ENCODE measurements at places on chromosomes 7 and 10. TPM values are rescaled to one million over a fixed set of nuclear protein-coding genes. Genes with fewer than 3 reads are reported as not detected.

The DRGX gene
- not detected for total RNA-seq

The ASZ1 gene
- total RNA-seq, result not detected

The GPR22 gene
- 23.0 TPM for total RNA-seq

The THNSL1 gene
- 5.3 TPM for total RNA-seq

The ATP6V1F gene
- total RNA-seq, result 101 TPM

The DNAH11 gene
- total RNA-seq, result 0.74 TPM

The GLCCI1 gene
- total RNA-seq, result 5.8 TPM

- no peak for DNase-seq
Observed at GRCh38 chr7:158821171-158822031, 7.9 kb downstream of the ESYT2 start.

GRCh38 chr7:138934861-138935260, 46.3 kb downstream of the KIAA1549 start:
- DNase-seq, result no peak

DNA sequence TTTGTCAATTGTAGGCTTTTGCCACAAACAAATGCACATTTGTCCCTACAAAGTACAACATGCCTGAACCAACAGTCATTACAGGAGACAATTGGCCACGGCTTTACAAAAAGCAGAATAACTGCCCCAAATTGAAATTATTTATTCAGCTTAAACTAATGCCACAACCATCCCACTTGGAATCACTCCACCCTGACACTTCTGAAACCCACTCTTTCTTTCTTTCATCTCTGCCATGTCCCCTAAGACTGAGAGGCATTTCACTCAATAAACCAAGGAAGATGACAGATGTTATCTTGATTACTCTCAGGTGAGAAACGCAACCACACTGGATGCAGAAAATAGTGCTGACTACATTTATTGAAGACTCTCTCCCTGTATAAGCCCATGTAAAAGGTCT, 2.6 kb upstream of the NPM3 start:
- no peak for DNase-seq

DNA sequence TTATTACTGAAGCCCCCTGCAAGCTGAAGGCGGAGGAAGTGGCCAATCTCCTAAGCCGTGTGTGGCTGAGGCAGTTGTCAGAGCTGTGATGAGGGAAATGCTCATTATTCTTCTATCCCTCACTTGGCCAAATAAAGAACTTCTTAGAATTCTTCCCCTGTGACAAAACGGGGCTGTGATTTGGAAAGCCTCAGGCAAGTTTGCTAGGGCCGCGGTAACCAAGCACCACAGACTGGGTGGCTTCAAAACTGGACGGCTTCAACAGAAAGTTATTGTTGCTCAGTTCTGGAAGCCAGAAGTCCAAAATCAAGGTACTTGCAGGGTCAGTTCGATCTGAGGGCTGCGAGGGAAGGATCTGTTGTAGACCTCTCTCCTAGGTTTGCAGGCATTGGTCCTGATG, 72.3 kb upstream of the STEAP1B start:
- DNase-seq, result no peak

DNA sequence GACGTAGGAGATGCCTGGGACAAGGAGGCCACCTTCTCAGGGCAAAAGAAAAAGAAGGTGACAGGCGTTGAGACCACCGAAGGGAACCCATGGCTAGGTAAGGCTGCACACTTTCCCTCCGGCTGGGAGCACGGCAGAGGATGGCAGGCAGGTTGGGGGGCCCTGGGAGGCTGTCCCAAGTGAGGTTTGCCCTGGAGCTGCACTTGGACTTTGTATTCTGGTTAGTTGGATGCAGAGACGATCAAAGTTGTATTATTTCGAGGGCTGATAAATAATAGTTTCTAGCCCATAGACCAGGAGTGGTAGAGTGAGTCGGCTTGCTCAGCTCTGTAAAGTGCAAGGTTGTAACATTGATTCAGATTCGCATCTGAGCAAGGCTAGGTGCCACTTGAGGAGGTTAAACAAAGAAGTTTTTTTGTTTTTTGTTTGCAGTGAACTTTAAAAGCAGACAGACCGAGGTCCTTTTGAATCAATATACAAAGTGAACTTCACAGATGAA, 608 bp downstream of the ENTPD7 start:
- no peak for DNase-seq

- DNase-seq, result no peak
Observed at GRCh38 chr7:116021237-116021636, 9.3 kb downstream of the TFEC start.

DNA sequence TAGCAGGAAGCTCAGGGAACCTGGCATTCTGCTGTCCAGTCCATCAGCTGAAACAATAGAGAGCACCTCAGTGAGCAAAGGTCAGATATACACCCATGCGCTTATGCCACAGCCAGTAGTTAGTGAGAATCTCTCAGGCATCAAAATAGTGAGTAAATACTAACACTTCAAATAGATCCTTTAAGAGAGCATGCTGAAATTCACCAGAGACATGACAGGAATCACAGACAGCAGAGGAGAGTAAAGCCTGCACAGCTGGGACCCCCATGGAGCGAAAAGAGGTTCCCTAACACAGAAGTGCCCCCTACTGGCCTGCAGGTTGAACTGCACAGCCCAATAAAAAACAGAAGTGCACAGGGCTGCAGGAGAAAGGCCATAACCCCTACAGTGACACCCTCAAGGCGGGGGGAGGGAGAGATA, 57.6 kb upstream of the ANTXRL start:
- no peak for DNase-seq
